ENCODE measurements at places on chromosomes 2 and 18.

GRCh38 chr18:74402806-74403433 lies 54.2 kb downstream of the DIPK1C start:
- no peak for DNase-seq

- no peak for DNase-seq
Measured at GRCh38 chr2:43937269-43937820, 58.4 kb downstream of the LRPPRC start.

DNA sequence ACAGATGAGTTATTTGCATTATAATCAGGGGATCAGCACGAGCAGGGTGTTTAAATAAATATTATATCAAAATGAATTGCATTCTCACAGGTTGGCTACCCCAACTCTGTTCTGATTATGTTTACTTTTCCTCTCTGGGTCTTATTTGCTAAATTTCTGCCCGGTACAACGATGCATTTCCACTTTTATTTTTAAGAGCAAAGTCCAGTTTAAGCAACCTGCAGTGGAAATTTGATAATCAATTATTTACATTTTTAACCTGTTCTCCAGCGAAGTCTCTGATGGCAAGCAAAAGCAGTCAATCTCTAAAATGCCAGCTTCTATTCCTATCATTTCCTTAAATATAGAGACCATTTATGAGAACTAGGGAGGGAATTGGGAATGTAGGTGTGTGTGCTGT lies 966.6 kb upstream of the SOX11 start:
- DNase-seq = no peak

DNA sequence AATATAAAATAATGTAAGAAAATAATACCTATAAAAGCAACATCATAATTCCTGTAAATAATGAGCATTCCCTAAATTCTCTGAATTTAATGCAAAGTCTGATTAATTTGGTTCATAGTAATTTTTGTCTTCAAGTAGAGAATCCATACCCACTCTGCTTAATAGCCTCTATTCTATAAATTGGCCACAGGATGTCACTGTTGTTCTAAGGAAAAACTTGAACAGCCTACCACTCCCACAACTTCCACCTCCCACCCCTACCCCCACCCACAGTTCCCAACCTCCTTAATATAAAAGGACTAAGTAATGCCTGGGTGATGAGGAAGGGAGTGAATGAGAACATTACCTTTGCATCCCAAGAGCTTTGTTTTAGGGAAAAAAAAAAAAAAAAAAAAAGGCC lies 27.2 kb upstream of the BBS5 start:
- no peak for DNase-seq

- no peak for DNase-seq
Measured at GRCh38 chr2:101330253-101330933, 21.9 kb upstream of the RNF149 start.

DNA sequence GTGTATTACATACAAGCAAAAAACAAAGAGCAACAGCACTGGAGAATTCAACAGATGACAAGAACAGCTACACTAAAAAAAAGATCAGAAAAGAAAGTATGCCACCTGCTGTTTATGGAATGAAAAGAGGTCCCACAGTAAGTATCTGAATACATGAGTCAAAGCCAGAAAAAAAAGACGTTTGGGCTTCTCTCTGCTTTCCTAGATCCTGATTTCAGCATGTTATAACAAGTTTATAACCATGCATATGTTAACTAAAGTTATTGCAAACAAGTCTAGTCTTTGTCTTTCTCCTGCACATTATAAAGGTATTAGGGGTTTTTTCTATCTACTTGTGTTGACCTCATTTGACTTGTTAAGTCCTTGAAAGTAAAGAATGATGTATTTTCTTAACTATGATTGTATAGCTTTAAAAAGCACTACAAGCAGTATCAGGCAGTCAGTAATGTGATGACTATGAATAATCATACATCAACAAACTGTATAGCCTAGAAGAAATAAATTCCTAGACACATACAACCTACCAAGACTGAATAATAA lies 108.5 kb upstream of the COL5A2 start:
- peak; percentile 43 for DNase-seq

DNA sequence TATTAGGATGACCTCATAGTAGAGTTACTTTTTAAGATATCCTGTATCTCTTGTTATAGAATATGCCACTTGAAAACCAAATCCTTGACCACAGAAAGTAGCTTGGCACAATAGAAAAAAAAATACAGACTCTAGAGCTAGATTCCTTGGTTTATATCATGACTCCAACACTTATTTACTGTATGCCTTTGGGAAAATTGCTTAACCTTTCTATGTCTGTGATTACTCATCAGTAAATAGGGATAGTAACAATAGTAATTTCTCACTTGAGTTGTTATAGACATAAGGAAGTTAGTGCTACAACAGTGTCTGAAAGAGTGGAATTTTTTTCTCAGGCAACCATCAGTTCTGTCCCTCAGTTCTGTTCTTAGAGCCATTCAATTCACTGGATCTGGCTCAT lies 193.8 kb downstream of the GULP1 start:
- DNase-seq = no peak

DNA sequence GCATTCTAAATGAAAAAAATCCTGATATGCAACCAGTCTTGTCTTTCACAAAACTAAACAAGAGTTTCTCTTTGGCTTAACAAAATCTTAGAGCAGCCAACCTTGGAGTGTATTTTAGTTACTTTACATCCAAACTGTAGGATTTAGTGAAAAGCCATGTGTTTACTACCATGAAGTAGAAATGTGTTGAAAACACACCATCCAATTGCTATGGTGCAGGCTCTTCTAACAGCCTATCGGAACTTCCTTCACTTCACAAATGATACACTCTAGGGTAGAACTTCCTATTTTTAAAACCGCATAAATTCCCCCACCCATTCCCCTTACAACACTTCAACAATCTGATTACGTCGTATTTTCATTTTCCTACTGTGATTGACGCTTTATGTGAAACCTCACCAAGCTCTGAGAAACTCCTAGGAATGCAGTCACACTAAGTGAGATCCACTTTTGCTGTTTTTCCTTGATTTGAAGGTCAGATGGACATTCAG lies 74.4 kb upstream of the MAP4K4 start:
- no peak for DNase-seq

GRCh38 chr18:2610549-2610948 lies 39.2 kb downstream of the NDC80 start:
- no peak for DNase-seq

DNA sequence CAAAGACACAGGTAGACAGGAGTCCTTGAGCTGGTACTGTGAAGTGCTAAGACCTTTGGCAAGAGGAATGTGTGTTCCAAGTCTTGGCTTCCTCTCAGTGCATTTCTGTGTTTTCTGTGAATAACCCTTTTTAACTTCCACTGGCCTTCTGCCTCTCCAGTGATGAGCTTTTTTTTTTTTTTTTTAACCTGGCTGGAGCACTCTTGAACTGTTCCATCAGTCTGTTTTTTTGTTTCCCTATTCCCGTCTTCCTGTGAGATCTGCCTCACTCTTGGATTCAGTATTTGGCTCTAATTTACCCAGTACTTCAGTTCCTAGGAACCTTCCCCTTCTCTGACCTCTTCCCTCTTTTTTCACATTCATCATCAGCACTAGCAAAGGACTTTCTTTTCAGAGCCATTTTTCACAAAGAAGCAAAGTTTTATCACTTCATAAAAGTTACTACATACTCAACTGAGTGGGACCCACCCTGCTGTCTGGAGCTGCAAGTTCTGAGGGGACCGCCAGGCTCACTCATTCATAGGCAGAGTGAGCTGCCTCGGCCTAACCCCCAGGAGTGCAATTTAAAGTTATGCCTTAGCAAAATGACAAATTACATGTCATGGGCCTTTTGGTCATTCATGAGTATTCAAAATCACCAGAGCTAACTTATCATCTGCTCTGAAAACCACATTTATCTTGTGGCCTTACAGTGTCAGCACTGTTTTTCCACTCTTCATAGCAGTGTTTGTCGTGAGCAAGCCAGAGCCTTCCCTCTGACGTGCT lies 126.9 kb upstream of the DAPL1 start:
- no peak for DNase-seq

GRCh38 chr2:75403991-75404428 lies 156.7 kb downstream of the EVA1A start:
- DNase-seq = peak; percentile 28

DNA sequence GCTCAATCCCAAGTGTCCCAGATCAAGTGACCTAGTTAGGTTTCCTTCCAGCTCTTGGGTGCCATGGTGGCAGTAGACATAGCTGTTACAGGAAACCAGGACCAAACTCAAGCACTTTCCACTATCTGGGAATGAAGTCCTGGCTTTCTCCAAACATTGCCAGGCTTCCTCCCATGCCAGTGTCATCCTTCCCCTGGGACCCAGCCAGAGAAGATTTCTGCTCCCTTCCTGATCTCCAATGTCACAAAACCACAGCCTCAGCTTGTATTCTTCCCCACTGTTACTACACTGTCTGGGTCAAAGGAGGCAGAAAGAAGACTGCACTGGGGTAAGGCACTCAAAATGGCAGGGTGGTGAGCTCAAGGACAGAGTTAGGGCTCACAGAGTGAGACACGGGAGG lies 347.1 kb downstream of the TNS1 start:
- no peak for DNase-seq

All from SHP77 (cell line).